NCI-H2081 treated with DMSO at 0.1 percent for 48 hours (cell line): ENCODE measurements at places on chromosomes 2 and 18.

DNA sequence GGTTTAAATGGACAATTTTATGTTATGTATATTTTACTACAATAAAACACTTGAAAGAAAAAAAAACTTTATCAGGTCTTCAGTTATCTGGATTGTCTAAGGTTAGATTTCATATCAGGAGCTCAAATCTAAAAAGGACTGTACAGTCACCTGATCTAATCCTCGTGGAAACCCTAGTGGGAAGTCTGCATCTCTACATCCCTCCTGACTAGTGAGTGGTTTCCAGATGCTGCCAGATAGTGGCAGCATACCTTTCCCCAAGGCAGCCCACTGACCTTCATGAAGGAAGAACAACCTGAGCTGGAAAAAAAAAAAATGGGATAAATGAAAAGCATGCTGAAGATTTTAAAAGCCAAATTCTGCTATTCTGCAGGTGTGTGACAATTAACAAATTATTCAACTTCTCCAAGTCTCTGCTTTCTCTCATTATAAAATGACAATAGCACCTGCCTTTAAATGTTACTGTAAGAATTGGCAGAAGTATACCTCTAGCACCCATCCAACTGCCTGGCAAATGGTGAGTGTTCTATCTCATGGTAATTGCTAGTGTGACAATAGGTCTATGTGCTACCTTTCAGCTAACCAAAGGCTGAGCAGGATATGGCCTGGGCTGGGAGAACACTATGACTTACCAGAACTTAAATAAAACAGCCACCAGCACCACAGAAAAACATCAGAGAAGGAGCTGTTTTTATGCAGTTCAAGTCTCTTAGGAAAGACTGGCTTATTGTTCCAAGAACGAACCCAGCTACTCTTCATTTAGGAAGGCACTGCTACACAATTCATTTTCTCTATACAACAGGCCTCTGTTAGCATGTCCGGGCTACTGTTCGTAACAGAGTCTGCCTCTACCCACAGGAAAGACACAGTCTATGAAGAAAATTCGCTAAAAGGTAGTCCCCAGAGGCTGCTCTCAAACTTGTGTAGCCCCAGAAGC is 8.6 kb downstream of the CLASP1 start:
- no peak for DNase-seq

DNA sequence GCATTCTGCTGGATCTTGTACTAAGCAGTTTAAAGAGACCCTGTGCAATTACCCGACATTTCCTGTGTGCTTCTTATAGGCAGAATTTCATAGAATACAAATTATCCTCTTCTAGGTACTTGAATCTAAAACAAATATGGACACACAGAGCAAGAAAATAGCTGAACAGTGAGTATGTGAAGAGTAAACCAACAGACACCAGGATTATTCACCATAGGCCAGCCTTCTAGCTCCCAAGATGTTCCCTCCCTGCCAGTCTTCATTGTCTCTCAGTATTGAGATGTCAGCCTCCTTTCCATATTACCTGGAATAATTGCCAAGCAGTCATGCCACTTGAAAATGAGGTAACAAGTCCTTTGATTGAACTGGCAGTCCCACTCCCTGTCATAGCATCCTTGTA is 187.1 kb downstream of the PTPRM start:
- DNase-seq: no peak

DNA sequence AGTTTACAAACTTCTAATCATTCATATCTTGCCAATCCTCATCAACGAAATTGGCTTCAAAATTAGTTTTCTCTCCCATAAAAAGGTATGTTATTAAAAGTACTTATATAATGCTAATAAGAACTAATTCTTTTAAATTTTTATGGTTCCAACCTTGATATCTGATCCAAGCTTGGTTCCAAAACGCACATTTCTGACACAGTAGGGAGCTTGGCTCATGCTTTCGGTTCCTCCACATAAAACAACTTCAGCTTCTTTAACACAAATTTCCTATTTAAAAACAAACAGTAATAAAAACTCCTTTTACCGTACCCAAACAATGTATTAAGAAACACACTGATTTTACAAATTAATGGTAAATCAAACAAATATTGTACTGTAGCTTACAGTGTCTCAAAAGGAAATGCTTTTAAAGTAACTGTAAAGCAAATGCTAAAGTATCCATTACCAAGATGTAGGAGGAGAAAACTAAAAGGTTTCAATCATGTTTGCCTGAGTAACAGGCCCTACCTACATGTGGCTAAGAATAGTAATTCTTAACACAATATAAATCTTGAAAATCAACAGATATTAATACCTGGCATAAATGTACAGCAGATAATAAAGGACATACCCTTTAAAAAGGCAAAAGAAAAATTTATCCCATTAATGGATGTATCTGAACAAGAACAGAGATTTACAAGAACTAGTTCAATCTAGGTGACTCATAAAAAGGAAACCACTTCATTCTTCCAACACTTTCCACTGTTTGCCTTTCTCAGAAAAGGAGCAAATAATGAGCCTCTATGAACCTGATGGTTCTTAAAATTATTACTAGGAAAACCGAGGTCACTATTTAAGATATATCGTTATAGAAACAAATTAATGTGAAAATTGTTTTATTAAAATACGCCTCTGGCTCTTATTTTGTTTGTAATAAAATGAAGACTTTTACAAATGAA is 17.5 kb downstream of the ACAA2 start:
- DNase-seq: no peak

GRCh38 chr18:40974448-40974847 is 980.6 kb upstream of the PIK3C3 start:
- DNase-seq: no peak

DNA sequence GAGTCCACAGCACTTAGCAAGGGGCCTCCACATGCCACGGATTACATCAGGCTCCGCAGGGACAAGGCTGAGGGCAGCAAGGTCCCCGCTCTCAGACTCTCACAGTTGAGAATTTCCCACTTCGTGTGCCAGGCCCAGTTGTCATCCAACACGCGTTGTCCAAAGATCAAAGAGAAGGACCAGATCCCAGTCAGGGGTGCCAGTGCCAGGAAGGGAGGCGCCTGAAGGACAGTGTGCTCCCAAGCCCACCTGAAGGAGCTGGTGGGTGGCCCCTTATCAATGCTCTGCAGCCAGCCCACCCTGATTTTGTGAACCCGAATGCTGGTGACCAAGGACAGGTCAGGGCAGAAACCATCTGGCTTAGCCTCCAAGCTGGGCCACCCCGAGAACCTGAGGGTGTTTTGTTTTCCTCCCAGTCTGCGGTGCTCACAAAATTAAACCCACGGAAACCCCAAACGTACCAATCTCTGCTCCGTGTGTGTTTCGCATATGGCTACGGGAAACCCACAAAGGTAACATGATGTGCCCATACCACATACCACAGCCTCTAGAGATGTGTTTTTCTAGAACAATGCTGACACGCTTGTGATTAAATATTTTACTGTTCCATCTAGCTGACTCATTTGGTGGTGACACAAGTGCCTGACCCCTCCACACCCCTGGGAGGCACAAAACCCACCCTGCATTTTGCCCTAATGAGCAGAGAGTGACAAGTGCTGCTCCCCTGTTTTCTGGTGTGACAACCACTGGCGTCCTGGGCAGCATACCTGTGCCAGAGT is 24.5 kb downstream of the CRACDL start:
- DNase-seq: no peak

DNA sequence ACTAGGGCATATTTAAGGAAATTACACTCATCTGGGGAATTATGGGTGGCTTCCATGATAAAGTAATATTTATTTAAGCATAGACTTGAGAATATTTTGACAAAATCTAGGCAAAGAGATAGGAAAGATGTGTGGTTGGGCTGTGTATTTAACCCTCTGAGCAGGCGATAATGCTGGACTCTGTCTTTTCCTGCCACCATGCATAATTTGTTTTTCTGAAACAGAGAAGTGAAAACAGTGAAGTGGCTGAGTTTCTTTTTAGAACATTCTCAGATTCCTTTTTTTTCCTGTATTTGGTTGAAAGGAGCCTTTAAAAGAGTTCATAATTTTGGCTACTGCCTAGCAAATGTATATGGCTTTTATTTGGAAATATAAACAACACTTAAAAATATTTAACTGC is 104.8 kb upstream of the CDH19 start:
- no peak for DNase-seq

- no peak for DNase-seq
These were observed 39.2 kb upstream of the KIDINS220 start for GRCh38 chr2:8876628-8877027.

GRCh38 chr2:124180635-124181034 is 155.5 kb downstream of the CNTNAP5 start:
- DNase-seq: no peak

- no peak for DNase-seq
These were observed 14.2 kb upstream of the OXER1 start for GRCh38 chr2:42777883-42778805.

GRCh38 chr2:236644067-236644466 is 74.4 kb downstream of the ACKR3 start:
- DNase-seq: no peak
